ENCODE measurements at places on chromosomes 4 and X.

DNA sequence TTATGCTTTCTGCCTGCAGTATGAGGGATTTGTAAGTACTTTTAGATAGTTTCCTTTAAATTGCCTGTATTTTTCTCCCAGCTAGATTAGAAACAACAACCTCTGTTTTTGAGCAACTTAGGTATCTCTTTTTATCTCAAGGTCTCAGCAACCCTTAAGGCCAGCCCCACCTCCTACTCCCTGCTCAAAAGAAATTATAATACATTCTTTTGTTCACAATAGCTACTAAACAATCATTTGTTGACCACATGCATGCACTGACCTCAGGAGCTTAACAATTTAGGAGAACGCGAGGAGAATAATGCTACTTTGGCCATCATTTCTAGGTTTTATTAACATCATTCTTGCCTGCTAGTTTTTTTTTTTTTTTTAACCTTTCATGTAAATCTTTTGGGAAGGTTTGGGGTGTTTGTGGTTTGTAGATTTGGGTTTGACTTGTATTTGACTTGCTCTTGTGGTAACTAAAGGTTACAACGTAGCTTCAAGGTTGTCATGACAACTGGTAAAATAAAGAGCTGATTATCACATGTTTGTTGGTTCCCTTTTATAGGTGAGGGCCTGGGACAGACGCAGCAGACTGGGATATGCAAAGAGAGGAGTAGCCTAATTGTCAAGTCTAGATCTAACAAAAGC is 145.4 kb upstream of the PLAC1 start:
- DNase-seq: no peak

DNA sequence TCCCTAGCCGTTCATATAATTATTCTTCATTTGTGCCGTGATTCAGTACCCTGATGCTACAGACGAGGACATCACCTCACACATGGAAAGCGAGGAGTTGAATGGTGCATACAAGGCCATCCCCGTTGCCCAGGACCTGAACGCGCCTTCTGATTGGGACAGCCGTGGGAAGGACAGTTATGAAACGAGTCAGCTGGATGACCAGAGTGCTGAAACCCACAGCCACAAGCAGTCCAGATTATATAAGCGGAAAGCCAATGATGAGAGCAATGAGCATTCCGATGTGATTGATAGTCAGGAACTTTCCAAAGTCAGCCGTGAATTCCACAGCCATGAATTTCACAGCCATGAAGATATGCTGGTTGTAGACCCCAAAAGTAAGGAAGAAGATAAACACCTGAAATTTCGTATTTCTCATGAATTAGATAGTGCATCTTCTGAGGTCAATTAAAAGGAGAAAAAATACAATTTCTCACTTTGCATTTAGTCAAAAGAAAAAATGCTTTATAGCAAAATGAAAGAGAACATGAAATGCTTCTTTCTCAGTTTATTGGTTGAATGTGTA is 7.0 kb downstream of the SPP1 start:
- DNase-seq: no peak

DNA sequence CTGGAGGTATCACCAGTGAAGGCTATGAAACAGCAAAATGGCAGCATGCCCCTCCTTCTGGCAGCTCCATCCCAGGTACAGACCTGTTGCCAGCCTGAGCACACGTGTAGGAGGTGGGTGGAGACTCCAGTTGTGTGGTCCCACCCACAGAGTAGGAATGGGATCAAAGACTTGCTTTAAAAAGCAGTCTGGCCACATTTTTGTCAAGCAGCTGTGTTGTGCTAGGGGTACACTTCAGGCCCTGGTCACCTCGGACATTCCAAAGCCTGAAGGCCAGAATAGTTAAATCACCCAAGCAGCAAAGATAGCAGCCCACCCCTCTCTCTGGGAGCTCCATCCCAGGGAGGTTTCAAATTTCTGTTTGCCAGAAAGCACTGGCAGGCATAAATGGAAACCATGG is 20.3 kb upstream of the AMBN start:
- no peak for DNase-seq

- DNase-seq: peak; percentile 71
Measured at GRCh38 chr4:173252024-173252935, 81.9 kb downstream of the HMGB2 start.

GRCh38 chr4:11182586-11183355 is 245.9 kb downstream of the HS3ST1 start:
- DNase-seq: no peak

DNA sequence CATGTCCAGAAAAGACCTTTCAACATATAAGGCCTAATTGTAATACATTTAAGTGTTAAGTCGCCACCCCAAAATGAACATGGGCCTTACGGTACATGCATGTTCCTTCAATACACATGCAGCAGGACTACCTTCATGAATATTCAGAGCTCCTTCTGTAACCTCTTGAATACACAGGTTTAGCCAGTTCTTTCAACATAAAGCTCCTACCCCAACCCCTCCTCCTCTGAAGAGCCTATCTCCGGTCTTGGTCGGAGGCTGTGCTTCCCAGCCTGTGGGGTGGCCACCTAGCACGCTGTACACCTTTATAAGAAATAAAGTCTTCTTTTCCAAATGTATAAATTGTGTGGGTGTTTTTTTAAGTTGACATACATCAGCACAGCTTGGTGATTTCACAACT is 28.3 kb downstream of the NPY5R start:
- DNase-seq: no peak

GRCh38 chrX:13688384-13688957 is 457 bp upstream of the RAB9A start:
- DNase-seq: no peak

- DNase-seq: no peak
Measured at GRCh38 chr4:57291911-57292310, 181.7 kb upstream of the IGFBP7 start.

GRCh38 chr4:153326513-153326912 is 18.0 kb upstream of the MND1 start:
- no peak for DNase-seq

DNA sequence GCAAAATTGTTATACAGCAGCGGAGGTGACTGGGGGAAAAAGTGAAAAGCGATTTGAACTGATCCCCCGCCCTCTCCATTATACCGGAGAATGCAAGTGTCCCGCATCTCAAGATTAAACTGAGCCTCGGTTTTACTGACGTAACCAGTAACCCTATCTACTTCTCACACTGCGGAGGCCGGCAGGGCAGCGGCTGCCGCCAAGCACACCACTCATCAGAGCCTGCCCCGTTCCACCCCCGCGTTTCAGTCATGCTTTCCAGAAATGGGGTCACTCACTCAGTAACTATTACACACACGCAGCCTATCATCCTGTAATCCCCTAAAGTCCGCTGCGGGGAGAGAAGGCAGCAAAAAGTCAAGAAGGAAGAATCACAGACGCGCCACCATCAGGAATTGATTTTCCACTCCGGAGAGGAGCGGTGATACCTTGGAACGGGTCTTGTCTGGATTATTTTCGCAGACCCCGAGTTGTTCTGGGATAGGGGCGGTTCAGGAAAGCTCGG is 1.4 kb downstream of the RPS6KA3 start:
- peak; percentile 81 for DNase-seq
